ENCODE measurements at places on chromosomes 3 and 15. TPM values are rescaled to one million over a fixed set of nuclear protein-coding genes. Genes with fewer than 3 reads are reported as not detected.

ADCY5 gene
- total RNA-seq = 9.1 TPM

JAGN1 gene
- total RNA-seq = 40.4 TPM

CPN2 gene
- total RNA-seq = not detected

PLA2G4E gene
- not detected for total RNA-seq

AMIGO3 gene
- not detected for total RNA-seq

TMEM41A gene
- 43.2 TPM for total RNA-seq

DNAJA4 gene
- 15.0 TPM for total RNA-seq

FBN1 gene
- total RNA-seq = 7.9 TPM

GOLGA8G gene
- total RNA-seq = not detected

ARMC8 gene
- 46.1 TPM for total RNA-seq

SRP14 gene
- total RNA-seq = 235 TPM

EPHB1 gene
- total RNA-seq = 9.1 TPM

DNA sequence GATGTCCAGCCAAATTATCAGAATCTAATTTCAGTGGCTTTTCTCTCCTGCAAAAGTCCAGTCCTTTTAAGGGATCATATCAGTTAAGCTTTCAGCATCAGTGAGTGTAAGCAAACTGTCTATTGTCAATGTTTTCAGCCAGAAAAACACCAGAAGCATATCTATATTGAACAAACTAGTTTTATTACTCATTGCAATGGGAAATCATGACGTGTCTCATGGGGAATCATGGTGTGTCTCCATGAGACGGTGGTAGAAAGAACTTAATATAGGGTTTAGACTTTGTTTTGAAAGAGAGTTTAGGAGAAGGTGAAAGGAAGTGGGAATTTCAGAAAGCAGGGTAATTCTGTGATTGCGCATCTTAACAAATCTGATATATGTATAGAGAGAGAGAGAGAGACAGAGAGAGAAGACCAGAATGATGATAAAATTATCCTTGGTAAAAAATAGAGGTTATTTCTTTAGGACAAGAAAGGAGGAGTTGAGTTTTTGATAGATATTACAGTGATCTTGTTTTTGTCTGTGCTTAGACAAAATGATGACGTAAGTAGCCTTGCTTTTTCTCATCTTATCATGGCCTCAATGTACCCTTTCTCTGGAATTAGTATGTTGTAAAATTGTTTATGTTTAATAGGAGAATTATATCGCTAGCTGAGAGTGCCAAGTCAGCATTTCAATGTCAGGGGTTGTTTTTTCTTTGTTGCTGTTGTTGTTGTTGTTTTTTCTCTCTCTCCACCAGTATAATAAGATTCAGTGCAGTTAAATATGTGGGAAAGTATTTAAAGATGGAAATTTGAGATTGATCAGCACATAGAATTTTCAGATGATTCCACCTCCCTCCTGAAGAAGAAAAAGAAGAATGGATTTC lies 129.9 kb upstream of the OSTN start:
- H3K4me3 ChIP-seq = no peak overlapping the region
- H3K27me3 ChIP-seq = no peaks in the 10 kb centered on the region
- H3K4me1 ChIP-seq = peaks cover 5% of the 10 kb centered on the region
- H3K36me3 ChIP-seq = no peaks in the 10 kb centered on the region

DNA sequence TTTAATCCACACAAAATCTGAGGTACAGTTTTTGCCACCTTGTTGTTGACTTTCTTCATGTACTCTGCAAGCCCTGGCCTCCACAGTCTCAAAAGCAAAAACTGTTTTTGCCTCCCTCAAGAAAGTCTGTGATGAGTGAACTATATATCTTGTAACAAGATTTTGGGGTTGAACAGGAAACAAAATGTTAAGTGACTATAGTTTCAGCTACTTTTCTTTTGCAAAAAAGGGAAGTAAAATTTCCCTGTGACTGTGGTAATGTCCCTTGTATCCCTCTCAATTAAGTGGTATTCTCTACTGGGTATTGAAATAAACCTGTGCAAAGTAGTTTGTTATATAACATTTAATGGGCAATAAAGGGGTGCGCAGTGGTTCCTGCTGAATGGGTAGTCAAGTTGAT lies 21.3 kb upstream of the SCAANT1 start:
- no peak for DNase-seq
- no peak overlapping the region for H3K4me3 ChIP-seq
- H3K27me3 ChIP-seq = no peaks in the 10 kb centered on the region
- no peak overlapping the region for H3K27ac ChIP-seq
- peaks cover 10% of the 10 kb centered on the region for H3K36me3 ChIP-seq

DNA sequence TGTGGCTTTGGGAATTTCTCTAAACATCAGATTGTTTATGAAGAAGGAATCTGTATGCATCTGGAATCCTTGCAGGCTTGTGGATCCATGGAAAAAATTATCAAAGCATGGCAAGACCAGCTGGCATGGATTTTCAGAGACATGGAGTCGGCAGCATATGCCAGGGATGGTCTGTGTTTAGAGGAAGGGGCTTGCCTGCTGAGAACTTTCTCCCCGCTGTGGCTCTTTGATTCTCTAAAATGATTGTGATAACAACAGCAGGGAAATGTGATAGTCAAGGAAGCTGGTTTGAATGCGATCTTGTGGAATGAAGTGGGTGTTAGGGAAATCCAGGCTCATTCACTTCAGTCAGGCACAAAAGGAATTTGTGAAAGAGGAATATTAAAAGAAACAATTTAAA lies 245.7 kb upstream of the THRB start:
- H3K27me3 ChIP-seq = no peaks in the 10 kb centered on the region
- peaks cover 39% of the 10 kb centered on the region for H3K4me1 ChIP-seq
- DNase-seq = no peak

GRCh38 chr15:62465173-62465572 lies 300.1 kb upstream of the C2CD4B start:
- H3K27me3 ChIP-seq = peaks cover 7% of the 10 kb centered on the region
- peaks cover 39% of the 10 kb centered on the region for H3K4me1 ChIP-seq
- H3K4me3 ChIP-seq = peak overlapping the region; percentile 31
- peaks cover 7% of the 10 kb centered on the region for H3K36me3 ChIP-seq

- no peak overlapping the region for H3K4me3 ChIP-seq
- no peaks in the 10 kb centered on the region for H3K27me3 ChIP-seq
- peak overlapping the region; percentile 22 for H3K27ac ChIP-seq
- DNase-seq = no peak
Measured at GRCh38 chr15:63296195-63296594, 18.8 kb downstream of the APH1B start.

DNA sequence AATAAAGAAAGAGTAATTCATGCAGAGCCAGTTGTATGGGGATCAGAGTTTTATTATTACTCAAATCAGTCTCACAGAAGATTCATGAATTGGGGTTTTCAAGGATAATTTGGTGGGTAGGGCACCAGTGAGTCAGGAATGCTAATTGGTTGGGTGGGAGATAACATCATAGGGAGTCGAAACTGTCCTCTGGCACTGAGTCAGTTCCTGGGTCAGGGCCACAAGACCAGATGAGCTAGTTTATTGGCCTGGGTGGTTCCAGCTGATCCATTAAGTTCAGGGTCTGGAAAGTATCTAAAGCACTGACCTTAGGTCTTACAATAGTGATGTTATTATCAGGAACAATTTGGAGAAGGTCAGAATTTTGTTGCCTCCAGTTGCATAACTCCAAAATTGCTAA lies 998.6 kb upstream of the EPHA6 start:
- H3K4me3 ChIP-seq = no peak overlapping the region
- no peaks in the 10 kb centered on the region for H3K27me3 ChIP-seq
- no peak overlapping the region for H3K27ac ChIP-seq
- no peaks in the 10 kb centered on the region for H3K36me3 ChIP-seq
- DNase-seq = no peak

DNA sequence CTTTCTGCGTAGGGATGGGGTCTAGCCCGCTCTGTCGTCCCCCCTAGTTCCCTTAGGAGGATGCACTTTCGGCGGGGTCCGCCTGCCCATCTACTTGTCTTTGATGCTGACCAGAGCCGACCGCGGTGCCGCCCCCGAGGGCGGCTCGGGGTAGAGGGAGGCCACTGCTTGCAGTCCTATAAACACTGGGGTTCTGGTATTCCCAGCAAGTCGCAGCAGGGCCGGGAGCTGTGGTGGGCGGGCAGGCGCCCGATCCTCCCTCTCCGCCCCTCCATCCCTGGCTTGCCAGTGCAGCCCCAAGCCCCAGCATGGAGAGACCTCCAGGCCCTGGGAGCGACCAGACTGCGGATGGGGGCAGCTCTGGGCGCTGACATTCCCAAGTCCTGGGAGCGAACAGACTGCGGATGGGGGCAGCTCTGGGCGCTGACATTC lies 830 bp downstream of the SEMA4B start:
- peak overlapping the region; percentile 94 for H3K4me3 ChIP-seq
- H3K4me1 ChIP-seq = peaks cover 16% of the 10 kb centered on the region
- no peak for DNase-seq
- no peaks in the 10 kb centered on the region for H3K36me3 ChIP-seq

- H3K4me3 ChIP-seq = no peak overlapping the region
- H3K36me3 ChIP-seq = no peaks in the 10 kb centered on the region
- no peaks in the 10 kb centered on the region for H3K4me1 ChIP-seq
Measured at GRCh38 chr3:52330194-52330805, 14.2 kb downstream of the DNAH1 start.

- no peaks in the 10 kb centered on the region for H3K4me1 ChIP-seq
- no peak overlapping the region for H3K27ac ChIP-seq
- no peaks in the 10 kb centered on the region for H3K36me3 ChIP-seq
- no peak overlapping the region for H3K4me3 ChIP-seq
- no peaks in the 10 kb centered on the region for H3K27me3 ChIP-seq
Measured at GRCh38 chr3:84820126-84820525, 138.7 kb upstream of the CADM2 start.

DNA sequence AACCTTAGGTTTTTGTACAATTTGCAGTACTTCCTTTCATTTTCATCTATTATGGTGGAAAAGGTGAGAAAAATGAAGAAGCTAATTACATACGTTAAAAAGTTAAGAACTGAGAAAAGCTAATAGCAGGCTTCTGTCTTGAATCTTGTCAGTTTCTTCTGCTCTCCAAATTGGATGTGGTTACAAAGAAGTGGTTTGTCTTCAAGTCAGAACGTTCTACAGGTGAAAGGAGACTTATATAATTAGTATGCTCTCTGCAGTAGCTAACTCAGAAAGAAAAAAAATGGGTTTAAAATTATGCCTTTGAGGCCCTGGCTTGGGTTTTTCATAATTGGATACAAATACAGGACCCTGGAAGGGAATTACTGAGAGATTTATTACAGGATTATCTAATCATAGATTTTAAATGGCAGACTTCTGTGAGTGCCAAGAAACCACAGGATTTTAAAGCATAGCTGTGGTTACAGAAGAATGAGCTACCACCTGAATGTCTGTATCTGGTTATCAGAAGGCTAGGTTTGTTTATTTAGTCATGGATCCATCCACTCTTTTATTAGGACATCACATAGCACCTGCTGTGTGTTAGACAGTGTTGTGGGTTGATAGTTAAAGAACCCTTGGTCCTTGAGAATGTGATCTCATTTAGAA lies 528.1 kb upstream of the MCTP2 start:
- DNase-seq = no peak
- peaks cover 28% of the 10 kb centered on the region for H3K4me1 ChIP-seq
- no peak overlapping the region for H3K4me3 ChIP-seq

DNA sequence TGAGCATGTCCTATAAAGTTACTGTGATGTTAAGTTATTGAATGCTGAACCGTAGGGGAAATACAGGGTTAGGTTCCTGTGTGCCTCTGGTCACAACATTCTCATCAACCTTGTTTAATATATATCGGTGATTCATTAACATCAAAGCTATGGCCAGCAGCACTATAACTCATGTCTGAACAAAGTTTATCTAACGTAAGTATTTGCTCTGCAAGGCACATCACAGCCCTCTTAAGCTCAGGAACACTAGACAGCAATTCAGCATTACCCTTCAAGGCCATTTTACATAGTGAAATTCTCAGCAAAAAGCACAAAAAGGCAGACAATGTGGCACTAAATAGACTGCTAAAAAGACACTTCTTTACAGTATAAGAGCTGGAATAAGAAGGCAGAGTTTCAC lies 48.2 kb upstream of the FNDC3B start:
- no peak for DNase-seq
- H3K36me3 ChIP-seq = no peaks in the 10 kb centered on the region
- H3K4me3 ChIP-seq = no peak overlapping the region
- H3K4me1 ChIP-seq = peaks cover 14% of the 10 kb centered on the region
- H3K27me3 ChIP-seq = no peaks in the 10 kb centered on the region
- no peak overlapping the region for H3K27ac ChIP-seq

GRCh38 chr15:35712956-35713355 lies 167.0 kb upstream of the DPH6 start:
- H3K4me1 ChIP-seq = peaks cover 8% of the 10 kb centered on the region
- H3K27ac ChIP-seq = no peak overlapping the region
- H3K27me3 ChIP-seq = no peaks in the 10 kb centered on the region
- peaks cover 3% of the 10 kb centered on the region for H3K36me3 ChIP-seq
- no peak overlapping the region for H3K4me3 ChIP-seq

DNA sequence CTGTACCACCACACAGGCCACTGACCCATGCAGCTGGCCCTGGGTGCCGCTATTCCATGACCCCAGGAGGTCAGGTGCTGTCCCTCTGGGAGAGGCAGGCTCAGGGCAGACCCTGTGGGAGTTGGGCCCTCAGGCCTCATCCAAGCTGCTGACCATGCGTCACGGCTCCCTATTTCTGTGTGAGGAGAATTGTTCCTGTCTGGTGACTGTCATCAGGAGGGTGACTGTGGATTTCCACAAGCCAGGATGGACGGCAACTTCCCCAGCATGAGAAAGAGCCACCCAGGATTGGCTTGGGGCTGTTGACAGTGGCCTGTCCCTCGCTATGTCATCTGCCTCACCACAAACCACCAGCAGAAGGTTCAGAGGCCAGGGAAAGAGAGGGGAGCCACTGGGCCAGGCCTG lies 41.4 kb downstream of the ZDHHC19 start:
- H3K4me3 ChIP-seq = no peak overlapping the region
- H3K36me3 ChIP-seq = no peaks in the 10 kb centered on the region
- no peaks in the 10 kb centered on the region for H3K4me1 ChIP-seq
- DNase-seq = no peak
- no peak overlapping the region for H3K27ac ChIP-seq

DNA sequence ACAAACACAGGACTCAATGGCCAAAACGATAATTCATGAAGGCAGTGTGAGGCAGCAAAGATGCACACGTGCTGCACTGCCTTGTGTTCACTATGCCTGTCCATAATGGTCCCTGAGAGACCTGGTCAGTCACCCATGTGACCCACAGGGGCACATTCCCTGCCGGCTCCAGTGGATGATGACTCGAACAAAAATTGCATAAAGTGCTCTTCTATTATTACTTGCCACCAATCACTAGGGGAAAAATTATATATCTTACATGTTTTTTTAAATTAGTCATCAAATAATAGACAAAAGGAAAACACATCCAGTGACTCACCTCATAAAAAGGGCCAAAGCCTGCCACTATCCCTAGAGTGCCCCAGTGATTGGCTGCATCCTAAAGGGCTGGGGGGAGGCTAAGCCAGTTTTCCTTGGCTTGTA lies 47.5 kb downstream of the UBP1 start:
- H3K36me3 ChIP-seq = peaks cover 24% of the 10 kb centered on the region
- H3K27ac ChIP-seq = no peak overlapping the region
- no peak for DNase-seq
- no peaks in the 10 kb centered on the region for H3K27me3 ChIP-seq
- H3K4me1 ChIP-seq = no peaks in the 10 kb centered on the region
